Activated CD4-positive, alpha-beta T cell treated with anti-CD3 and anti-CD28 coated beads, Interleukin-10, Interleukin-2, amounts not matched to agents 100 ng/mL and 50 ng/mL, durations not matched to agents 16 hours and 8 hours (primary cell): ENCODE measurements at places on chromosomes 5 and 9.

DNA sequence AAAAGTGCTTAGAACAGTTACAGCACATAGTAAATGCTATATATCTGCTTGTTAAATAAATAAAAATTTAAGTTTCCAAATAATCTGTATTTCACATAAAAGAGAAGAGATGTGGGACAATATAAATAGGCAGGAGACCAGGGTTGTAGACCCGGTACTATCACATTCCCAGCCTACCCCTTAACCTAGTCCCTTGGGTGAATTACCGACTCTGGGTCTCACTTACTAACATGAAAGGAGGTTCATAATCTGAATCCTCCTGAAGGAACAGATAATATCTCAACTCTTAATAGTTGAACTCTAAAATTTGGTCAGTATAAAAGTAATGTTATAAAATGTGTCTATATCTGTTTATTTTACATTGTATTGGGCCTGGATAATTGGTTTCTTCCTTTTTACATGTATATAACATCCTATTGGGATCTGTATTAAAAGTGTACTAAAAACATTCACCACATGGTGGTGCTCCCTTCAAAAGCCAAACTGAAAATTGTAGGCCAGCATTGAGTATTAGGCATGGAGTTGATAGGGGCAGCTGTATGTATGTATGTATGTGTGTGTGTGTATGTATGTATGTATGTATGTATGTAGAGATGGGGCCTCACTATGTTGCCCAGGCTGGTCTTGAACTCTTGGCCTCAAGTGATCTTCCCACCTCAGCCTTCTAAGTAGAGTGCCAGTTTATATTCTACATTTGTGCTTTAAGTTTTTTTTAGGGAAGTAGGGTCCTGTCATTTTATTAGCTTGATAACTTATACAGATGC, 64.2 kb upstream of the ABL1 start:
- DNase-seq = peak; percentile 54

DNA sequence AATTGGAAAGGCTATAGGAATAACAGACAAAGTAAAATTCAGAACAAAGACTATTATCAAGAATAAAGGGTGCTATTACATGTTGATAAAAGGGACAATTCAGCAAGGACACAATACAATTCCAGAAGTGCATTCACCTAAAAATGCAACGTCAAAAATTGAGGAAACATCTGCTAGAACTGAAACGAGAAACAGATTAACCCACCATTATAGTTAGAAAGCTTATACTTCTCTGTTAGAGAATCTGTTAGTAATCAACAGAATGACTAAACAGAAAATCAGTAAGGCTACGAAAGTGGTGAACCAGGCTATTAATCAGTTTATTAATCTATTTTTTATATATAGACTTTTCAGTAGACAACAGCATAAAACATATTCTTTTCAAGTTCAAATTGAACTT, 14.8 kb downstream of the FCN1 start:
- DNase-seq = no peak

- no peak for DNase-seq
Measured at GRCh38 chr9:71921190-71921814, 9.9 kb downstream of the C9orf85 start.

GRCh38 chr5:173114536-173114935, 29.8 kb upstream of the BNIP1 start:
- no peak for DNase-seq

DNA sequence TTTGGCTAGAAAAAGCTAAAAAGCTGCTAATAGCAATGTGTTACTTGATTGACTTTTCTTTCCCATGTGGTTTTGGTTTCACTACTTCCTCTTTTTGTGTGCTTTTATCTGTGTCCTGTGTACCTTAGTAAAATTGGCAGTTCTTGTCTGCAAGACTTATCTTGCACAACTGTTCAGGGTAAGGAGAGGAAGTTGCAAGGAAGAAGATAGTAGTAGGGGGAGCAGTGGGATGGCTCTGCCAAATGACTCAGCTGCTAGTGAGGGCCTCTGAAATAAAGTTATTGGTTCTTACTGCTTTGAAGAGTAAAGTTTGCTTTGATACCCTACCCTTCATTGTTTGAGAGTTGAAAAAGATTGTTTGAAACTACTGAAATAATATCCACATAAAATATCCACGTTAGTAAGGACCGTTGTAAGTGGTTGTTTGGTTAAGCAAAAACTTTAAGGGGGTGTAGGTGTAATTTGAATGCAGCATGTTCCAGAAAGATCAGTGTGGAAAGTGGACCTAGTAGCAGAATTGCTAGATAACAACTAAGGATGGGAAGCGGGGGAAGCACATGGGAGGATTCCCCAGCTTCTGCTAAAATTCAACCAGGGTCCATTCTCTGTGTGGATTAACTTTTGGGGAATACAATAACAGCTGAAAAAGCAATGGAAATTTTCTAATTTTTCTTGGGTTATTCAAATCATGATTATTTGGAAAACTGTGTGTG, 123.5 kb downstream of the SCAMP1 start:
- peak; percentile 26 for DNase-seq

- DNase-seq = no peak
Measured at GRCh38 chr9:93810028-93810971, 144.9 kb downstream of the BARX1 start.

DNA sequence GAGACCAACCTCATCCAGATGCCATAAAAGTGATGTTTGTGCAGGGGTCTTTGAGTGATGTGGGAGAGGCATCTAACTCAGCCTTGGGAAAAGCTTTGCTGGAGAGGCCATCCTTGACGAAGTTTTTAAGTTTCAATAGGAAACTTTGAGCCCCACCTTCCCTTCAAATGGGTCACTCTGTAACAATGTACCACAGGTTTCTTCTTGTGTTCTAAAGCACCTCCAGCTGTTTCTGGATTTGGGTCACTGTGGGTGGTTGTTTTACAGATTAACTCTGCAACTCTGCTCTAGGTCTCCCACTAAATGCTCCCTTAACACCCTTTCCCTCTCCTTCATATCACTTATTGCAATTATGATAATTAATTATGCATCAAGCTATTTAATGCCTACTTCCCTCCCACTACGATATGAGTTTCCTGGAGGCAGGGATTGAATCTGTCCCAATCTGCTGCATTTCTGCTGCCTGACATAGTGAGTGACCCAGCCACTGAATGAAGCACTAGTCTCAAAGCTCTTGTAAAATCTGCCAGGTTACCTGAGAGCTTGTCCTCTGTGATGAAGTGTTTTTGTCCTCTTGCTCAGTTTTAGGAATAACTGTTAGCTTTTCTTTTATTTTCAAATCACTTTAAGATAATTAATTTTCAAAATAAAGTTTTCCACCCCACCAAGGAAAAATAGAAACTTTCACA, 60.5 kb upstream of the PUM3 start:
- DNase-seq = no peak

- no peak for DNase-seq
Measured at GRCh38 chr5:176548967-176549444, at the start of gene CDHR2. CDHR2 (plus strand) TSS chr5:176549342; CDS start chr5:176565353, 16,011 bp downstream.

DNA sequence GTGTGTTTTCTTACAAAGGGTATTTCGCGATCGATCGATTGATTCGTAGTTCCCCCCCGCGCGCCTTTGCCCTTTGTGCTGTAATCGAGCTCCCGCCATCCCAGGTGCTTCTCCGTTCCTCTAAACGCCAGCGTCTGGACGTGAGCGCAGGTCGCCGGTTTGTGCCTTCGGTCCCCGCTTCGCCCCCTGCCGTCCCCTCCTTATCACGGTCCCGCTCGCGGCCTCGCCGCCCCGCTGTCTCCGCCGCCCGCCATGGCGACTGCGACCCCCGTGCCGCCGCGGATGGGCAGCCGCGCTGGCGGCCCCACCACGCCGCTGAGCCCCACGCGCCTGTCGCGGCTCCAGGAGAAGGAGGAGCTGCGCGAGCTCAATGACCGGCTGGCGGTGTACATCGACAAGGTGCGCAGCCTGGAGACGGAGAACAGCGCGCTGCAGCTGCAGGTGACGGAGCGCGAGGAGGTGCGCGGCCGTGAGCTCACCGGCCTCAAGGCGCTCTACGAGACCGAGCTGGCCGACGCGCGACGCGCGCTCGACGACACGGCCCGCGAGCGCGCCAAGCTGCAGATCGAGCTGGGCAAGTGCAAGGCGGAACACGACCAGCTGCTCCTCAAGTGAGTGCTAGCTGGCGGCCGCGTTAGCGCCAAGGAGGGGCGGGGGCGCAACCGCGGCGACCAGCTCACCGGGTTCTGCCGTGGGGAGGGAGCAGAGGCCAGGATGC, 480 bp downstream of the LMNB1 start:
- DNase-seq = peak; percentile 66
